ENCODE measurements at places on chromosomes 4 and X.
A peak's percentile ranks its signal among the peaks of the same experiment; 100 is the strongest.

- DNase-seq, result no peak
Observed at GRCh38 chr4:79915246-79915645, 157.8 kb downstream of the ANTXR2 start.

- no peak for DNase-seq
Observed at GRCh38 chrX:627510-627981, 3.0 kb upstream of the SHOX start.

- DNase-seq, result no peak
Observed at GRCh38 chrX:38973322-38973721, 172.1 kb downstream of the MID1IP1 start.

DNA sequence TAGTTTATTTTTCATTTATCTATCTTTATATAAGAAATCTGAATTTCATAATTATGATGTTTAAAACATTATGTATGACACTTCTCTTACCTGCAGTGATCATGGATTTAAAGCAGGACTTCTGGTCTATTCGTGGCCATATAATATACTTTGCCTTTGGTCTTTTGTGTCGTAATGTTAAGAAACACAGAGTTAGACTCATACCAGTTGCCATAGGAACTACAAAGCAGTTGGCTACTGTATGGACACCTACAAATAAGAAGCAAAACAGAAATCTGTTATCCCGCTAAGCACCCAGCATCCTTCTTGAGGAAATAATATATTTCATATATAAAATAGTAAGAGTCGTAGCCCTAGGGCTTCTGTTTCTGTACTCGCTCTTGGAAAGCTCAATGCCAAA lies 4.3 kb downstream of the SEPSECS start:
- DNase-seq, result no peak

DNA sequence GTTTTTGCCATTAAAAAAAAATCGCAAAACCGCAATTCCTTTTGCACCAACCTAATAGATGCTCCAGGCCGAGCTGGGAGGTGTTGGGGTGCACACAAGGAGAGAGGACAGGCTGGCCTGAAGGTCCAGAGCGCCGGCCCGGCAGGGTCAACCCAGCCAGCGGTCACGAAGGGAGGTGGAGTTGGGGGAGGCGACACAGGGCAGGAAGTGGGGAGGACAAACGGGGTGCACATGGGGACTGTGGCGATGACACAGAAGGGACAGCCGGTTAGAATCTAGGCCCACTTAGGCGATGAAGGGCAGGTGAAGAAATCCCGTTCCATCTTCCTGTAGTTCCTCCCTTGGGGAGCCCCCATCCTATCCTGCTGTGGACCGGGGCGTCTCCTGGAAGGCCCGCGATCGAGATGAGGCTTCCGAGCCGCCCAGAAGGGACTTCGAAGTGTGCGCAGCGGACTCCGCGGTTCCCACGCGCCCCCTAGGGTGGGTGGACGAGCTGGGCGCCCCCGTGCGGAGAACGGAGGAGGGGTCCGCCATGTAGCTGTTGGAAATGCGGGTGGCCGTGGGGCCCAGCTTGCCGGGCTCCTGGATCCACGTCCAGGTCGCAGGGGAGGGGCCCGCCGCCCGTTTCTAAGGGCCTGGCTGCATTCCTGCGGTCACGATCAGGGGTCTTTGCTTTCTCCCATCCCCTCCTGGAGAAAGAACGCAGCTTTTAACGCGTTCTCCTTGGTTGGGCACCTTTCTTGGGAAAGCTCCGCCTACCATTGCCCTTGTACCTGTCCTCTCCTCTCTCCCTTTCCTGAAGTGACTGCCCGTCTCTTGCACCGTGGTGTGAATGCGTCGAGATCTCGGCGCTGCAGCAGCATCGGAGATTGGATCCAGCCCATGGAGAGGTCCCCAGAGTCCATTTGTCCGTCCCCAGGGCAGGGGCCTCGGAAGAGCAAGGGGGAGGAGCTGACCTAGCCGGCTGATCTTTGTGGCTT lies 17.0 kb upstream of the HPF1 start:
- no peak for DNase-seq

DNA sequence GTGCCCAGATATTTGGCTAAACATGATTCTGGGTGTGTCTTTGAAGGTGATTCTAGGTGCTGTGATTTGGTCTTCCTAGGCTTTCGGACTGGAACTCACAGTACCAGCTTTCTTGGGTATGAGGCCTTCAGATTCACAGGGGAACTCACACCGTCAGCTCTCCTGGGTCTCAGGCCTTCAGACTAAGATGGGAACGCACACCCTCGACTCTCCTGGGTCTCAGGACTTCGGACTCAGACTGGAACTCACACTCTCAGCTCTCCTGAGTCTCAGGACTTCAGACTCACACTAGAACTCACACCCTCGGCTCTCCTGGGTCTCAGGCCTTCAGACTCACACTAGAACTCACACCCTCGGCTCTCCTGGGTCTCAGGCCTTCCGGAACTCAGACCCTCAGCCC lies 137.7 kb downstream of the CRLF2 start:
- DNase-seq, result no peak

GRCh38 chr4:55338486-55338885 lies 7.6 kb upstream of the SRD5A3 start:
- no peak for DNase-seq

DNA sequence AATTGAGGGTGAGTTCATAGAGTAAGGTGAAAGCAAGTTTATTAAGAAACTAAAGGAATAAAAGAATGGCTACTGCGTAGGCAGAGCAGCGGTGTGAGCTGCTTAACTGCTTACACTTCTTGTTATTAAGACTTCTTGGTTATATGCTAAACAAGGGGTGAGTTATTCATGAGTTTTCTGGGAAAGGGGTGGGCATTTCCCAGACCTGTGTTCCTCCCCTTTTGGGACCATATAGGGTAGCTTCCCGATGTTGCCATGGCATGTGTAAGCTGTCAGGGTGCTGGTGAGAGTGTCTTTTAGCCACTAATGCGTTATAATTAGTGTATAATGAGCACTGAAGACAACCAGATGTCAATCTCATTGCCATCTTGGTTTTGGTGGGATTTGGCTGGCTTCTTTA lies 126.5 kb downstream of the ARSF start:
- no peak for DNase-seq

- DNase-seq, result peak; percentile 55
Observed at GRCh38 chr4:2745981-2746806, 9.9 kb downstream of the TNIP2 start.

DNA sequence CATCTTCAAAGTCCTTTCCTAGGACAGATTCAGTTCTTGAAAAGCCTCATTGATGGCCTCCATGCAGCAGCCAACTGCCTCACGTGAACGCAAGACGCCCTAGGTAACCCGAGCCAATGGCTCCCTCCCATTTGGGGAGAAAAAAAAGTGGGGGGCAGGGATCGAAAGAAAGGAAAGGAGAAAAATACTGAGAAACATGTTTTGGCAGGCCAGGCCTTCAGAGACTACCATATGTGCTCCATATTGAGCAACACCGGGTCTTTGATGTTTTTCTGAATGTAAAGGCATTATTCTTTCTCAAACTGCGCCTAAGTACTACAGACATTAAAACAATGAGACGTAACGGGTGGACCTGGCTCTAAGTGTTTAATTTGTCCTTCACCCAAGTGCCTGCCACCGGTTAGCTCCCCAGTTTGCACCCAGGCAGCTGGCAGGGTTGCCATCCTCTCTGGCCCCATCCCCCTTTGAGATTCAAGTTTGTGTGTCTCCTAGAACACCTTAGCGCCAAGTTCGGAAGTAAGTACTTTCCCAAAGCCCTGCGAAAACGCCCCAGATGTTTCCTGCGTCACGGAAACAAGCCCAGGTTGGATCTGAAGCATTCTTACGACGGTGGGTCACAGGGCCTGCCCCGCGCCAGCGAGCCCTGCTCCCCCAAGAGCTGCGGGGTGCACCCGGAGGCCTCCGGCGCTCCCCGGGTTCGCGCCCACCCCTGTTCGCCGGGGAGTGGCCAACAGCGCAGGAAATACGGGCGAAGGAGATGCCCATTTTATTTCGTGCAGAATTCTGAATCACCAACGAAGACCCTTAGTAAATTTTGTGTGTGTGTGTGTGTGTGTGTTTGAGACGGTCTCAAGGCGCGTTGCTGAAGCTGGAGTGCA lies 30.1 kb downstream of the HAND2 start:
- DNase-seq, result no peak

All from stimulated activated CD8-positive, alpha-beta memory T cell treated with anti-CD3 and anti-CD28 coated beads, Interleukin-2, amount 100 ng/mL, for 1 hour (primary cell).